ENCODE measurements at places on chromosomes 3 and 15. TPM values are rescaled to one million over a fixed set of nuclear protein-coding genes. Genes with fewer than 3 reads are reported as not detected.

ATP6V1A gene
- total RNA-seq = 156 TPM

TM4SF18 gene
- total RNA-seq = 366 TPM

TGM4 gene
- 0.13 TPM for total RNA-seq

SST gene
- not detected for total RNA-seq

NPTN gene
- total RNA-seq = 125 TPM

ISG20 gene
- 36.8 TPM for total RNA-seq

PLOD2 gene
- 81.0 TPM for total RNA-seq

FANCD2OS gene
- not detected for total RNA-seq

CASR gene
- not detected for total RNA-seq

B4GALT4 gene
- 4.7 TPM for total RNA-seq

GPR171 gene
- not detected for total RNA-seq

GPR149 gene
- total RNA-seq = not detected

PLCB2 gene
- not detected for total RNA-seq

HESX1 gene
- 0.63 TPM for total RNA-seq

PPP4R2 gene
- total RNA-seq = 43.8 TPM

UBA7 gene
- total RNA-seq = 37.4 TPM

LHFPL4 gene
- total RNA-seq = under 0.01 TPM

ZMYND10 gene
- 0.25 TPM for total RNA-seq

WDR93 gene
- total RNA-seq = under 0.01 TPM
